ENCODE measurements at places on chromosomes 1 and 21.

DNA sequence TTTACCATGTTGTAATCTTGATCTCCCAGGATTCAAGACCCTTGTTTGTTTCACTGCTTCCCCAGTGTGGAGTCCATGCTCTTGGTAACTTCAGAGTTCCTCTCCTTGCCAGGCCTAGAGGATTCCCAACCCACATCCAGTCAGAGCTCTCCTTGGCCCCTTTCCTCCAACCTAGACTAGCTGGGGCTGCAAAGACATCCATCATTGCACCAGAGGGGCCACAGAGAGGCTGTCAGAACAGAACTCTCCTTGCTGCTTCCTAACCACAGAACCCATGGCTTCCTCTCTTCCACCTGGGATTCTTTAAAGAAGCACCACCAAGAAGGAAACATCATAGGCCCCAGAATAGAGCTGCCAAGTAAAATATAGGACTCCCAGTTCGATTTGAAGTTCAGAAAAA is 81.0 kb downstream of the HMGB4 start:
- DNase-seq: no peak

- peak; percentile 42 for DNase-seq
These were observed 2.8 kb upstream of the IGSF8 start for GRCh38 chr1:160101037-160101716.

- DNase-seq: no peak
These were observed 29.0 kb upstream of the TMEM51 start for GRCh38 chr1:15124362-15125100.

DNA sequence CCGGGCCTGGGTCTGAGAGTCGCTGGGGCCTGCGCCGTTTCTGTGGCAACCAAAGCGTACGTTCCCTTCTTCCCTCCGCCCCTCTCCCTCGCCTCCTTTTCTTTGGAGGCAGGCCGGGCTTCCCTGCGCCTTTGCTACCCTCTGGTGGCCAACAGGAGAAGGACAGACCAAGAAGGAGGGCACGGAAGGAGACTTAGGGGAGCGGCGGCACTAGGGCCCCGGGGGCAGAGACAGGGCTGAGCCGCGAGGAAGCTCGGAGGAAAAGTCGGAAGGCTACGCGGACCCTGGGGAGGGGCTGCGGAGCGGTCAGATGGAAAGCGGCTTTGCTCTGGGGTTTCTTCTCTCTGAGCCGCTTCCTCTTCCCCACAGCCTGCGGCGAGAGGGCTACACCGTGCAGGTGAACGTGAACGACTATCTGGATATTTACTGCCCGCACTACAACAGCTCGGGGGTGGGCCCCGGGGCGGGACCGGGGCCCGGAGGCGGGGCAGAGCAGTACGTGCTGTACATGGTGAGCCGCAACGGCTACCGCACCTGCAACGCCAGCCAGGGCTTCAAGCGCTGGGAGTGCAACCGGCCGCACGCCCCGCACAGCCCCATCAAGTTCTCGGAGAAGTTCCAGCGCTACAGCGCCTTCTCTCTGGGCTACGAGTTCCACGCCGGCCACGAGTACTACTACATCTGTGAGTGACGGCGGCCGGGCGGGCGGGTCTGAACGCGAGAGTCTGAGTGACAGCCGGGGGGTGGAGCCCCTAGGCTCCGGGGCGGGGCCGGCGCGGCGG is 6.3 kb downstream of the EFNA3 start:
- peak; percentile 85 for DNase-seq

GRCh38 chr1:23868557-23869016 is 497 bp upstream of the FUCA1 start:
- DNase-seq: peak; percentile 28

DNA sequence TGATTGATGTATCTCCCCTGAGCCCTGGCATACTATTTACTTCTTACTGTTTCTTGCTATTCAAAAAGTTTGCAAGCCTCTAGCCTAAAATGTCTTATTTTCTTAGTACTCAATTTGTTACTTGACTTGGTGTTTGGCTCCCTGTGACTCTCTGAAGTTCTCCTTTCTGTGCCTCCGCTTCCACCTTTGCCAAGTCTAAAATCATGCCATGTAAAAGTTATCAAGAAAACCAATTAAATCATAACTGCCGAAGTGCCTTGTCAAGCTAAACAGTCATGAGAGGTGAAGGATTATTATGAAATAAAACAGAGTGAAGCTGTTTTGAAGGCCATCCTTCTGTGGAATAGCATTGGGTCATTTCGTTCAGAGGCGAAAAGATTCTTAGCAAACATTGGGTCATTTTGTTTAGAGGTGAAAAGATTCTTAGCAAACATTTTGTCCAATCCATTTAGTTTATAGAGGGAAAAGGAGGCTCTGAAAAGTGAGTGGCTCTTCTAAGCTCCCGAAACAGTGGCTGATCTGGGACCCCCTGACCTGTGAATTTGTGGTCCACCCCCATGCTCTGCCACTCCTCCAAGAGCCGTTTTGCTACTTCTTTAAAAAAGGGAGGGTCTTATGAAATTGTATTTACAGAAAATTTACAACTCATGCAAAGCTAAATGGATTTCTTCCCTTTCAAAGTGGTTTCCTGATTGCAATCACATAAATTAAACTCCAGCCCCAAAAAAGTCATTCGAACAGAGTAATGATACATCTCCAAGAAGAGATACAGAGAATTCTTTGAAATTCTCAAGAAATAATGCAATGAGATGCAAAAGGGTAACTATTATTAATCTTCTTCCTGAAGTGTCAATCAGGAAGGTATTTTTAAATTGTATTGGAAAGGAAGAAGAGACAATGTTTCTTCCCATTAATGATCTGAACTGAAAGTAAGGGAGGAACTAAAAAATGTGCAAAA is 141.4 kb downstream of the RUNX1 start:
- DNase-seq: no peak

GRCh38 chr1:109719337-109719837 is 7.3 kb downstream of the GSTM5 start:
- DNase-seq: no peak

GRCh38 chr1:218380125-218380977 is 35.2 kb downstream of the TGFB2 start:
- DNase-seq: peak; percentile 90

- peak; percentile 93 for DNase-seq
These were observed 4.5 kb downstream of the HDGF start for GRCh38 chr1:156746728-156747631.

GRCh38 chr1:204524986-204525385 is 8.8 kb downstream of the MDM4 start:
- DNase-seq: no peak

GRCh38 chr1:48916130-48917069 is 139.7 kb upstream of the BEND5 start:
- DNase-seq: no peak

DNA sequence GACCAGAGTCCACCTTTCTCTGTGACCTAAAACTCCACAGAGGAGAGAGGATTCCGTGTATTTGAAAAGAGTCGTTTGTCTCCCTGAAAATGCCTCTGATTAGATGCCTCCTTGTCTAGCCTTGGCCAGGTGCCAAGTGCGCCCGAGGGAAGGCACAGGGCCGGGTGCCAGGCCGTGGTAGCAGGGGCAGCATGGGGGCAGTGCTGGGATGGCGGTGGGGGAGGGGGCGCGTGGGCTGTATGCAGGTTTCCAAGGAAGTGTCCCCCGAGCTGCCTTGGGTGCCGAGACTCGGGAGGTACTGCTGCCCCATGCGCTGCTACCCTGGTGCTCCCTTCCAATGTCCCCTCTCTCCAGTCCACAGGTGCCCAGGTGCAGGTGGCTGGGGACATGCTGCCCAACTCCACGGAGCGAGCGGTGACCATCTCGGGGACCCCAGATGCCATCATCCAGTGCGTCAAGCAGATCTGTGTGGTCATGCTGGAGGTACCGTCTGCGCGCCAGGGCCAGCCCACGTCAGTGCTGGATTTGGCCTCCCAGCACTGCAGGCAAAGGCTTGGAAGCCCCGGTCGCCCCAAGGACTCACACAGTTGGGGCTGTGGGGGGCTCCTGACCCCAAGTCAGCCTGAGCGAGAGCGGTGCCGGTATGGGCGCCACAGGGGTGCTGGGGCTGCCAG is 70.9 kb upstream of the COL6A1 start:
- no peak for DNase-seq

DNA sequence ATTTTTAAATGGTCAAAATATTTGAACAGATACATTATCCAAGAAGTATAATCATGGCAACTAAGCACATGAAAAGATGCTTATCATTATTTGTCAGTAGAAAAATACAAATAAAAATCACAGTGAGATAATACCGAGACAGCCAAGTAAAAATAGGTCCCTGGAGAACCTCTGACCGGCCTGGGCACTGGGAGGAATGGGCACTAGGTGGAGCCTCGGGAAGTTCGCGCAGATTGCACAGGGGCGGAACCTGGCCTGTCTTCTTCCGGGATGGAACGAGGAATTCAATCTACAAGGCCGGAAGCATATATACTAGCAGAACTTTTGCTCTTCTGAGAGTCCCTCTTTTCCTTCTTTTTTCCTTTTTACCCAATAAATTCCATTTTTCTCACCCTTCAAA is 148.5 kb upstream of the CHRM3 start:
- no peak for DNase-seq

DNA sequence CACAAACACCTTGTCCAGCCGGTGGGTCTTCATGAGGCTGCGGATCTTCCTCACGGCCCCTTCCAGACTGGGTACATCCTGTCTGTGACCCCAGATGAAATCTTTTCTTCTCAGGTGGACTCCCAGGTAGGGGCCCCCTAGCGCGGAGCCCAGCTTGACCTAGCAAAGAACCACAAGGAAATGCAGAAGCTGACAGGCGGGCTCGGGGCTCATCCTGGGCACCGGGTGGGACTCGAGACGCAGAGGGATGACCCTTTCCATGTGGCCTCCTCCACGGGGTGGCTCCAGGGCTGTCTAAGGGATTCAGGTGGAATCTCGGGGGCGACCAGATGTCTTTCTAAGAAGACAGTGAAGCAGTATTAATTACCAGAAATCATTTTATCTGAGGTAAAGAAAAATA is 17.8 kb downstream of the POFUT2 start:
- no peak for DNase-seq

- no peak for DNase-seq
These were observed 144.1 kb upstream of the TNR start for GRCh38 chr1:175887521-175887920.

- DNase-seq: no peak
These were observed 27.2 kb upstream of the NPPB start for GRCh38 chr1:11885916-11886315.

GRCh38 chr1:6133146-6133895 is 46.8 kb downstream of the CHD5 start:
- DNase-seq: no peak

- no peak for DNase-seq
These were observed 32.1 kb downstream of the EYA3 start for GRCh38 chr1:28056129-28056925.

GRCh38 chr1:46019348-46019747 is 113.1 kb downstream of the PIK3R3 start:
- DNase-seq: no peak

DNA sequence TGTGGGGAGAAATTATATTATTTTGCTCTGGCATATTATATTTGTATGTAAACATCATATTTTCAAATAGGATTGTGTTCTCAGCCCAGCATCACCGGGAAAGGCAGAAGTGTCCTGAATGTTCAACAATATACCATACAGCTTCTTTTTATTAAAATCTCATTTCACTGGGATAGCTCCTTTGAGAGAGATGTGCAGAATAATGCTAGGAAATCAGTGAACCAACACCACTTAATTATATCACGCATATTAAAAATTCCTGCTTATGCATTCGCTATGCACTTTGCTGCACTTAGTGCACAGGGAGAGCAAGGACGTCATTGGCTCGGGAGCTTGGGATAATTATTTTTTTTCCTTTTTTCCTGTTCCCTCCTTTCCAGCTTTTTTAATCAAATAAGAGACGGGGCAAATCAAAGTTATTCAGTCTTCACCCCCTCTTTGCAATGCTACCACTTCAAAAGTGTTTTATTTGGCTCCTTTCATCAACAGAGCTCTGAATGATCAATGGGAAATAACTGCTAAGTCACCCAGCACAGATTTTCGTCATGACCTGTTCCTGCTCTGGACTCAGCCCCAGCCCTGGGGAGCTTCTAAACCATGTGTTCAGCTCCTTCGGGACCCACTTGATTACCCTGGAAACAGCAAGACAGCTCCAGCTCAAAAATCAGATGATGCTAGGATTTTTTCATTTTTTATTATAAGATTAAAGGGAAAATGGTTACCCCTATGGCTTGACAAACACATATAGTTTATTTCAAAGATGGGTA is 165.5 kb upstream of the DUSP10 start:
- no peak for DNase-seq

DNA sequence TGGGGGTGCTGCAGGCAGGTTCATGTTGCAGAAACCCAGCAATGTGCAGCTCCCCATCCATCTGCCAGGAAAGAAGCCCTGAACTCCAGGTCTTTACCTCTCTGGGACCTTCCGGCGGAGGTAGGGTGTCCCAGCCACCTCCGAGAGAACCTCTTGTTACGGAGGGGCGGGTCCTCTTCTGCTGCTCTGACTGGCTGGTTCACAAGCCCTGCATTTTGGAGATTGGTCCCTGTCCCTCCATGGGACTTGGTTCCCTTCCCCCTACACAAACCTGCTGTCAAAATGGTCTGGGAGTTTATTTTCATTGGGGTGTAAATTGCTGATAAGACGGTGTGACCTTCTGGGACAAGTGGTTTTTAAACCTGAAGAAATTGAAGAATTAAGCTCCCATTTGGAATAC is 8.0 kb upstream of the CELSR2 start:
- DNase-seq: no peak

- no peak for DNase-seq
These were observed 2.2 kb downstream of the SLC19A1 start for GRCh38 chr21:45539796-45540600.

GRCh38 chr1:97740891-97741290 is 179.9 kb downstream of the DPYD start:
- no peak for DNase-seq

GRCh38 chr1:2471587-2472001 is 4.5 kb upstream of the PLCH2 start:
- DNase-seq: no peak

DNA sequence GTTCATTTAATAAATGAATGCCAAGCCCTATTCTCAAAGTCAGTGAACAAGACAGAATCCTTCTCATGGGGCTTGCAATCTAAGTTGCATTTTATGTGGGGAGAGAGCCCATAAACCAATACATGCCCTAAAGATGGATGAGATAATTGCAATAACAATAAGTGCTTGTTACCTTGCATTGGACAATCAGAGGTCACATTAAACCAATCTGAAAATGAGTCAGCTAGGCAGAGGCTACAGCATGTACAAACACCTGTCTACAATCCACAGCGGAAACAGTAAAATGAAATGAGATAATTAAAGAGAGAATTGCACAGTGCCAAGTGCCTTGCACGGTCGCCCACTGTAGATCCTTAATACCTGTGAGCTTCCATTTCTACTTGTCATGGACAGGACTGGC is 7.4 kb upstream of the IGFN1 start:
- no peak for DNase-seq

DNA sequence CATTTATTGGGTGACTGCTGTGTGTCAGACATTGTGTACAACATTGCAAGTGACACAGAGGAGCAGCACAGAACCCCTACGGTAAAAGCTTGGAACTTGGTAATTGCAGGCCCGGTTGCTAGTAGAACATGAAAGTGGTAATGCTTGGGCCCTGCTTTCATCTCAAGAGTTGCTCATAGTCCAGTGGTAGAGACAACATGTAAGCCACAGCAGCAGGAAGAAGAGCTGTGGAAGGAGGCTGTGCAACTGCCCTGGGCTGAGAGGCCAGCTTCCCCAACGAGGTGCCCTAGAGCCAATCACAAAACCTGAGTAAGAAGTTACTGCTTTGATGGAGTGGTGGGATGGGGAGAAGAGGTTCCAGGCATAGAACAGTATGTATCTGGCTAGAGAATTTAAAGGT is 18.4 kb downstream of the CNIH4 start:
- no peak for DNase-seq

GRCh38 chr1:40532062-40532389 is 589 bp downstream of the ZNF684 start:
- DNase-seq: no peak

Measured in NCI-H226 (cell line).